ENCODE measurements at places on chromosomes 5 and 9. TPM values are rescaled to one million over a fixed set of nuclear protein-coding genes. Genes with fewer than 3 reads are reported as not detected.

DNA sequence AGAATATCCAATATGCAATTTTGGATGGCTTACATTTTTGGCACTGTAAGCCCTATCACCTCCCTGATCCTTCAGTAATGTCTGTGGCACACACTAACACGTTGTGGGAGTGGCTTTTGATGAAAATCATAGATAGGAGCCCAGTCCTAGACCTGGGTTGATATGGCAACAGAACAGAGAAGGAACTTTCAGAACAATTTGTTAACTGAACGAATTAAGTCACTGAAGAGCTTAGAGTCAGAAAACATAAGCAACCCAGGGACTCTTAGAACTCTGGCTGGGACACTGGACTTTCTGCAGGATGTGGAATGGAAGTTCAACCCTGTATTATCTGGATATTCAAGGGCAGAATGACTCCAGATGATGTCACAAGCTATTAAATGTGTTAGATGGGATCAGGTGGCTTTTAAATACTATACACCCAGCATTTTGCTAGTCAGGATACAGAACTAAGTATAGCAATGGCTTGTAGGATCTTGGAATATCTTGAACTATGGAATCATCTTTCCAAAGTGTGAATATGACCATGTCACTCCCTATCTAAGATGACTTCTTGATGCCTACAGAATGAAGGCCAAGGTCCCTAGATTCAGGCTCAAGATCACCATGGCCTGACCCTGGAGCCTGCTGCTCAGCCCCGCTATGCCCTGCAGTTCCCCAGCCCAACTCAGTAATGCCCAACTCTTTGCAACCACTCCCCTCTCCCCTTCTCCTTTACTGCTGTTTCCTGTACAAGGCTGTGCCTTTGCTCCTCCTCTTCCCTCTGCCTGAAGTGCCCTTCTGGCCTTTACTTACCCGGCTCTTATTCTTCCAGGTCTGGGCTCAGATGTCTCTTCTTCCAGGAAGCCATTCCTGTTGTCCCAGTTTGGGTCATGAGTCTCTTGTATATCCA lies 42.8 kb downstream of the VLDLR start:
- no peak for DNase-seq

- no peak for DNase-seq
Observed at GRCh38 chr5:122775550-122776542, 966 bp downstream of the SNX2 start.

- no peak for DNase-seq
Observed at GRCh38 chr5:95410279-95410678, 19.1 kb downstream of the FAM81B start.

DNA sequence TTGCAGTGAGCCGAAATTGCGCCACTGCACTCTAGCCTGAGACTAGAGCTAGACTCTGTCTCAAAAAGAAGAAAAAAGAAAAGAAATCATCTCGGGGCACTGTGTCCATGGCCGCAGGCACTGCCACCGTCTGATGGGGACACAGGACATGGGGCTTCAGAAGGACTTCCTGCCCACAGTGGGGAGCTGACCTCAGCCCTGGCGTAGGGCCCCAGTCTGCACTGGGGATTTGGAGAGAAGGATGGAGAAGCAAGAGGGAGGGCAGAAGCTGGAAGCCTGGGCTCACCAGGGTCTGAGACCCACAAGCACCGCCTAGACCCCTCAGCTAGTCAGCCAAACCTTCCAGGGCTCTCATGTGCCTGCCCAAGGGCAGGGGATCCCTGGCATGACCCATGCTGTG lies 4.1 kb upstream of the SARDH start:
- DNase-seq, result peak; percentile 46

- no peak for DNase-seq
Observed at GRCh38 chr5:96067894-96068614, 106.4 kb upstream of the ELL2 start.

DNA sequence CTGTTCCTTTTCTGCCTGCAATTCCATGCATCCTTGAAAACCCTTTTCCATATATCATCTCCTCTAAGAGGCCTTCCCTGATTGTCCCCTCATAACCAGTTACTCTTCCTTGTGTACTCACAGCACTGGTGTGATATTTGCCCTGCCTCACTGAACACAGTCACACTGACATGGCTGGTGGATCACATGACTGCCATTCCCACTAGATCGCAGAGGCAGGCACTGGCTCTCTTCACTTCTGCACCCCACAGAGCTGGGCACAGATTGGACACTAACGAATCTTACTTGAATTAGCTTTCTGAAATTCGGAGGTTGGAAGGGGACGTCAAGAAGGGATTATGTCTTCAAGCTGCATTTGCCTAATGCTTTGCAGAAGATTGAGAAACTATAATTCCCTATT lies 208.0 kb downstream of the PAPPA start:
- no peak for DNase-seq

DNA sequence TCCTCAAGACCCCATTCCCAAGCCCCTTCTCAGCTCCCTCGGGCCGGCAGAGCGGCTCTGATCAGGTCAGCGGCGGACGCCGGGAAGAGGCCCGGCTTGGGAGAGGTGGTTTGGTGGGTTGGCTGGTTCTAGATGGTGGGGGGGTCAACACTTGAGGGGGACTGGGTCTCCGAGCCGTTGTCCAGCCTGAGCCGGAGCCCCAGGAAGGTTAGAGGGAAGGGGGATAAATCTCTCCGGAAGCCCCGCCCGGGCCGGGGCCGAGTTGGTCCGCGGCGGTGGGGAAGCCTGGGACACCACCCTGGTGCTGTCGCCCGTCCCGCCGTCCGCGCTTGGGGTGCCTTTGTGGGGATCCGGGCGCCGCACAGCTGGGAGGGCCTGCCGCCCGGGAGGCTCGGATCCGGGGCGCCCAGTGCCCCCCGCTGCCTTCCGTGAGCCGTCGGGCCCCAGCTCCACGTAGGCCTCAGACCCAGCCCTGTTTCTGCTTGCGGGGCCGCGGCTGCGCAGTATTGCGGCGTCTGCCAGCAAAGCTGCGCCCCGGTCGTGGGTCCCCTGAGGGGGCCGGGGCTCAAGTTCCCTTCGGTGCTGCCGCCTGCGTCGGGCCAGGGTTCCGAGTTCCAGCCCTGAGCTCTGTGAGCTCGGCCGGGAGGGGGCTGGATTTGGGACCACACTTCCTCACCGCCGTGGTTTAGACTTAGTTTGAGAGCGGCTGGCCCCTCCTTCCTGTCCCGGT lies 542 bp upstream of the TRIM52 start:
- DNase-seq, result peak; percentile 90

DNA sequence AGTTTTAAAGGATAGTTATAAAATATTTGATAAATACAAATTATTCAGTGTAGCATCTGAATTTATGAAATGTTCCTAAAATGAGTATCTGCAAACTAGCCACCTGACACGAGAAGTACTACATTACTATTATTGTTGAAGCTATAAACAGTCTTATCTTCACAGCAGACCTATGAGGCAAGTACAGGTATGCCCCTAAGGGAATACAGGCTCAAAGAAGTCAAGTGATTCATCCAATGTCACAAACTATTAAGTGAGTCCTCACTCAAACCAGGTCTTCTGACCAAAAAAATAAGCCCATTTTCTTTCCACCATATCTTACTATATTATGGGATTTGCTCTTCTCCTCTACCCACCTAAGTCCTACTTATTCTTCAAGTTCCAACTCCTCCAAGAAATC lies 28.7 kb downstream of the STRBP start:
- DNase-seq, result no peak

- no peak for DNase-seq
Observed at GRCh38 chr5:36679221-36679989, 73.0 kb downstream of the SLC1A3 start.

DNA sequence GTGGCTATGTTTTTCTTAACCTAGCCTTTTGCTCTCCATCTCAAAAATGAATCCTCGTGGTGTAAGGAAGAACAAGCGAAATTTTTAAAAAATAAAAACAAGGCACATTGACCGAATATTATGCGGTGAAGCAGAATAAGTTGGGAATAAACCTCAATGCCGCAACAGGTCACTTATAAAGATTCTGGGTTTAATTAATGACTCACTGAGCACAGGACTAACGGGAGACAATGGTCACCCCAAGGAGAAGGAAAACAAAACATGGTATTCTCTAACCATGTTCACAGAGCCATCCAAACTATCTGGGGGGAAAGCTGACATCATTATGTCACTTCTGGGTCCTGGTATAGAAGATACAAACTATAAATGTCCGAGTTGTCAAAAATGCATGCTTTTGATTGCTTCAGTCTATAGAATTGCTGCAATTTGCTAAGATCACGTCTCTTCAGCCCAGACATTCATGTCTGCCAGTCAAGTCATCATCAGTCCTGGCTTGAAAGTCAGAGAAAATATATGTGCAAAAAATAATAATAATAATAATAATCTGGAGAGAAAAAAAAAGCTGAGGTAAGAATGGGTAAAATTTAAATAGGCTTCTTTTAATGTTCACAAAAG lies 280.6 kb downstream of the NR2F1-AS1 start:
- DNase-seq, result no peak

- peak; percentile 91 for DNase-seq
Observed at GRCh38 chr9:134709512-134710270, 68.1 kb downstream of the COL5A1 start.

- no peak for DNase-seq
Observed at GRCh38 chr9:6126377-6126776, 89.2 kb upstream of the IL33 start.

GRCh38 chr9:113538701-113539430 lies 75.3 kb downstream of the RGS3 start:
- DNase-seq, result no peak

GRCh38 chr5:59188419-59189225 lies 605.7 kb downstream of the RAB3C start:
- peak; percentile 90 for DNase-seq

- DNase-seq, result no peak
Observed at GRCh38 chr9:105338308-105338707, 93.9 kb downstream of the SLC44A1 start.

DNA sequence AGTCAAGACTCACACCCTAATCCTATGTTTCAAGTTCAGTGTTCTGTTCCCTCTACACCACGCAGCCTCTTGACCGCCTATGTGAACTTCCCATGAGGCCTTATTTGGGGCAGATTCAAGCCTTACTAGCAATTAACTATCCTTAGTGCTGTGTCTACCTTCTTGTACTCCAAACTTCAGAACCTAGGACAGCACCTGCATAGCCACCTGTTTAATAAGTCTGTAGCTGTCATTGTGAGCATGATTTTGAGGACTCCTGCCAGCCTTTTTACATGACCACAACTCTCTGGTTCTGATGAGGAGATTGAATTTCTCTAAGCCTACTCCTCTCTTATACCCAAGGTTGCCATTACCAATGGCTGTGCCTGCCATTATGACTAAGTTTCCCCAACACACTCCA lies 50.8 kb upstream of the PCSK1 start:
- DNase-seq, result no peak

- no peak for DNase-seq
Observed at GRCh38 chr9:79049371-79049770, 522.4 kb upstream of the TLE4 start.

GRCh38 chr5:79120221-79120620 lies 8.6 kb downstream of the BHMT start:
- DNase-seq, result no peak

DNA sequence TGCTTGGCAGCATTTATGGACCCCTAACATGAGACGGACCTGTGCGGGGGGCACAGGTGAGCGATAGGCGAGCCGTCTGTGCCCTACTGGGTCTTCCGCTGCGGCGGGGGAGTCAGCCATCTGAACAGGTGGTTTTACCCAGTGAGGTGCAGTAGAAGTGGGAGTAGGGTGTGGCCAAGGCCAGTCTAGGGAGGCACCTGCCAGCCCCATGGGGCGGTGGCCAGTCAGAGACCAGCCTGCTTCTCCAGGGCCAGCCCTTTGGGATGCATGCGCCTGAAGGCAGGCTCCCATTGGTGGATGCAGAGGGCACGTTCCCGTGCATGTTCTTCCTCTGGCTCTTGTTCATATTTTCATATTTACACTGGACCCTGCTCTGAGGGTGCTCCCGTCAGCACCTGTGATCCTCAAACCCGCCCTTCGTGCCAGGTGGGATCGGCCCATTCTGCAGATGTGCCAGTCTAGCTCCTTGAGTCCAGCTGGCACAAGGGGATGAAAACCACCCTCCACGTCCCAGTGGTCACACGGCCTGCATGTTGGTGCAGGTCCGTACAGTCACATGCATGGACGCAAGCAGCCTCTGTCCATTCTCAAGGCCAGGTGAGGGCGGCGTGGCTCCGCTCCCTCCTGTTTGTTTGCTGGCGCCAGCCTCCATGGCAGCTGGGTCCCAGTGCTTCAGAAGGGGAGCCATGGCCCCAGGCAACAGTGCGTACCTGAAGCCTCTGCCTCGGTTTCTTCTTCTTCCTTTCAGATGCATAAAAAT lies 9.0 kb downstream of the COL5A1 start:
- DNase-seq, result peak; percentile 76

GRCh38 chr5:113000466-113000865 lies 23.9 kb downstream of the DCP2 start:
- no peak for DNase-seq

DNA sequence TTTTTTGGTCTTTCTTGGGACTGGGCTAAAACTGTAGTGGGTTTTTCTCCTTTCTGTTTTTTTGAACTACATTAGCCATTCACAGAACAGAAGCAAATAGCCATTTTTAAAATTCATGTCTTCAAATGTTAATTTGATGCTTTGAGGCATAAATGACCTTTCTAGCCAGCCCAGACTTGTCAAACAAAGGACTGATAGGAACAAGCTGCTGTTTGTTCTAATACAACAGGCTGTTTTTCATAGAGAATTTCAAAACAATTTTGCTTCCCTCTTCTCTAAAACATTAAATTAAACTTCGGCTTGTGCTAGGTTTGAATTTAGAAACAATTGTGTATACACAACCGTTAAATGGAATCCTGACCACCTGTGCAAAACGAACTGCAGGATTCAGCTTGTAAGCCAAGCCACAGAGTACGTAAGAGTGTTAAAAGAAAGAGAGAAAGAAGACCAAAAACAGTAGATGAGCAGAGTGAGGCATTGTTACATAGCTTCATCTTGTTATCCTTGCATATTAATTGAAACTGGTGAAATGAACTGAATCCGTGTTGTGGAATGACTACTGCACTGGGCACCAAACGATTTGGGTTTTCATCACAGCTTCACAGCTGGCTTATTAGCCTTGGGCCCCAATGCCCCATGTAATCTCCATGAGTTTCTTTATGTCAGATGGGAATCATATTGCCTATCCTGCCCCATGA lies 100.0 kb downstream of the ZSWIM6 start:
- DNase-seq, result no peak

DNA sequence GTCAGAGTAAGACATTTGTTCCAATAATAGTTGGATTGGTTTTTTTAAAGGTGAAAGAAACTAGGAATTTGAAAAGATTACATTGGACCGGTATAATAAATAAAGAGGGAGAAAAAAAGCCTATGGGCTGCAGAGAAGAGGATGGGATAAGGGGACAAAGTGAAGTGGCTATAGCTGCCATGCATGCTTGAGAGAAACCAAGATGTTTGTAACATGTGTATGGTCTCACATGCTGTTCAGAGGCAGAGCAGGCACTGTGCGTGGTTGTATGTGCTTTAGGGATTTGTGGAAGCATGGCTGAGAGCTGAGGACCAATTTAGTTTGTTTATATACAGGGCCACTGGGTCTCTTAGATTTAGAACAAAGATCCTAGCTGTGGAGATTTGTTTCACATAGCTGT lies 32.7 kb downstream of the LNPEP start:
- DNase-seq, result no peak

The TRIM36 gene
- 0.57 TPM for total RNA-seq

The QRFP gene
- total RNA-seq, result not detected

The CD72 gene
- 2.8 TPM for total RNA-seq

The PCDHGB4 gene
- 5.7 TPM for total RNA-seq

The STPG3 gene
- not detected for total RNA-seq

The PCDHB9 gene
- total RNA-seq, result 1.1 TPM

The PALM2AKAP2 gene
- total RNA-seq, result 101 TPM

The ZFP2 gene
- total RNA-seq, result 2.3 TPM

The C9 gene
- total RNA-seq, result 0.19 TPM

The LCN12 gene
- 0.88 TPM for total RNA-seq

The ARSI gene
- total RNA-seq, result 1.3 TPM

The PCDHGA1 gene
- 0.93 TPM for total RNA-seq

The RLN1 gene
- not detected for total RNA-seq

The OR1Q1 gene
- not detected for total RNA-seq

The PCDHGC4 gene
- 2.9 TPM for total RNA-seq

Data from posterior vena cava (tissue), 2 donors.